ENCODE measurements at places on chromosomes 2 and 18. TPM values are rescaled to one million over a fixed set of nuclear protein-coding genes. Genes with fewer than 3 reads are reported as not detected.

Gene SLC4A3
- total RNA-seq = 456 TPM

GRCh38 chr2:45941531-45942236 is 290.2 kb downstream of the PRKCE start:
- DNase-seq = no peak

Gene ZNF521
- total RNA-seq = 28.8 TPM

DNA sequence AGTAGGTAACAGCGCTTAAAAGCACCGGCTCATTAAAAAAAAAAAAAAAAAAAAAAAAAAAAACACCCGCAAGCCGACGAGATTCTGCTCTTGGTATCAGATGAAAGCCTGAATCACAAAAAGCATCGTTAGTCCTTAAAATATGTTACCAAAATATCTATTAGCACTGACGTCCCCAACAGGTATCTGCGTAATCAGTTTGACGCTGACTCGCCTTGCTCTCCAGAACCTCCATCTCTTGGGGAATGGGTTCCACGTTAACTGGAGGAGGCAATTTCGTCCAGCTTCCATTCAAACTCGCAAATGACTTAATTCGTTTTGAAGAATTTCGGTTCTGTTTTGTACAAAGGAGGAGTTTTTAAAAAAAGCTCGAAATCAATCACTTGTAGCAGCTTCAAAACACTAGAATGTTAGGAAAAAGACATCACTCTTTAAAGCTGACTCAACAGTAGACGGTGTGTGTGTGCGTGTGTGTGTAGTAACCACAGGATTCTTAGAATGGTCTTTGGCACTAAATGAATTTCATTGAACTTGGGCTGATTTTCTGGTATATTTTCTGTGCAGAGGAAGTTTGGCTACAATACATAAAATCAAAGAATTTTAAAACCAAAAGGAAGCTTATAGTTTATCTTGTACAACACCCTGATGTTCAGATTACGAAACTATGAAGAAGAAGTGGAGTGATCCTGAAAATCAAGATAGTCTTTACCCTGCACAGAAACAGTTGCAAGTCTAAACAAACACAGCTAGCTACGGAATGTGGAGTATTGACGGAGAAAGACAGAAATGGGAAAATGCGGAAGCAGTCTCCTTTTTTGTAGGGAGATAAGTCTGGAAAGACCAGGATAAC is 1.1 kb upstream of the PGAP1 start:
- DNase-seq = no peak

DNA sequence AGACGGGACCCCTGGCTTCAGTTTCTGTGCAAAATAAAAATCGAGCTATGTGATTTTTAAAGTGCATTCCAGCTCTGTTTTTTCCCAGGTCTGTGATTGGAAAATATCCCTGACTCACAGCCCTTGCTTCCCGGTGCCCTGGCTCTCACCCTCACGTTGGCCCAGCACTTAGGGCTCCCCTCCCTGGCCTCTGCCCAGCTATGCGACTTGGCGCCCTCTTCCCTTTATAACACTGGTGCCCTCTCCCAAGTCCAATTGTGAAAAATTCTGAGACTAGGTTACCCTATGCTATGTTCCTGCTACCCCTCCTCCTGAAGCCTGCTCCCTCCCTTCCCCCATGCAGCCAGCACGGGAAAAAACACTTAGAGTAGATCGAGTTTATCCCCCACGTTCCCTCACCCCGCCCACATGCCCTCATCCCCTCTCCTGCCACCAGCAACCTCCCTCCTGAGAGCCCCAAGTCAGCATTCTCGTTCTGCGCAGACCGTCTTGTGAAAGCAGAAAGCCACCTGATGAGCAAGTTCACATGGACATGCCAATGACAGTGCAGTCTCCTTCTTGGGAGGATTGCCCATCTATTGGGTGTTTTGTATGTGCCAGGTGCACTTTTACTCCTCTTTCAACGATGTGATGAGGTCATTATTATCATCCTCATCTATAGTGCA is 228.8 kb downstream of the VAPA start:
- DNase-seq = peak; percentile 63

Gene TMEM18
- total RNA-seq = 9.4 TPM

Gene SLC40A1
- 57.5 TPM for total RNA-seq

DNA sequence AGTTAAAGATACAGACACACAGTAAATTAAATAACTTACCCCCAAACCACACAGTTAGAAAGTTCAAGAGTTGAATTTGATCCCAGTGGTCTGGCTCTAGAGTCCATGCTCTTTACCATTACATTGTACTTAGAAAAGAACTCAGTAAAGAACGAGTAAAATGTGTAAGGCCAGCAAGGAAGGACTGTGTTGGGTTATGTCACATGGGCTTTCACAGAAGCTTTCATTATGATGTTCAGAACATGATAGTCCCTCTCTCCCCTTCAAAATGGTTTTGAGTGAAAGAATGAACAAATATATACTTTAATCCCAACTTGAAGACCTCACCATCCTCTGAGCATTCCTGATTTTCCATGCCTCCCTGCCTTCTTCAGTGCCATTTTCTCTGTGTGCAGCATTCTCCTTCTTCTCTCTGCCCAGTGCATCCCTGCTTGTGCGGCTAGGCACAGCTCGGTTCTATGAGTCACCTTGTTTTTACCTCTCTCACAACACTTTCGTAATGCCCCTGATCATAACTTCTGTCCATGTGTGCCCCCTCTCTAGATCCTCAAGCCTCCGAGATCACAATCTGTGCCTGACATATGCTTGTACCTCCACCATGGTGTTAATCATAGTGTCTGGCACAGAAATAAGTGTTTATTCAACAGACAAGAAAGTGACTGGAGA is 22.0 kb downstream of the RASGRP3 start:
- no peak for DNase-seq

DNA sequence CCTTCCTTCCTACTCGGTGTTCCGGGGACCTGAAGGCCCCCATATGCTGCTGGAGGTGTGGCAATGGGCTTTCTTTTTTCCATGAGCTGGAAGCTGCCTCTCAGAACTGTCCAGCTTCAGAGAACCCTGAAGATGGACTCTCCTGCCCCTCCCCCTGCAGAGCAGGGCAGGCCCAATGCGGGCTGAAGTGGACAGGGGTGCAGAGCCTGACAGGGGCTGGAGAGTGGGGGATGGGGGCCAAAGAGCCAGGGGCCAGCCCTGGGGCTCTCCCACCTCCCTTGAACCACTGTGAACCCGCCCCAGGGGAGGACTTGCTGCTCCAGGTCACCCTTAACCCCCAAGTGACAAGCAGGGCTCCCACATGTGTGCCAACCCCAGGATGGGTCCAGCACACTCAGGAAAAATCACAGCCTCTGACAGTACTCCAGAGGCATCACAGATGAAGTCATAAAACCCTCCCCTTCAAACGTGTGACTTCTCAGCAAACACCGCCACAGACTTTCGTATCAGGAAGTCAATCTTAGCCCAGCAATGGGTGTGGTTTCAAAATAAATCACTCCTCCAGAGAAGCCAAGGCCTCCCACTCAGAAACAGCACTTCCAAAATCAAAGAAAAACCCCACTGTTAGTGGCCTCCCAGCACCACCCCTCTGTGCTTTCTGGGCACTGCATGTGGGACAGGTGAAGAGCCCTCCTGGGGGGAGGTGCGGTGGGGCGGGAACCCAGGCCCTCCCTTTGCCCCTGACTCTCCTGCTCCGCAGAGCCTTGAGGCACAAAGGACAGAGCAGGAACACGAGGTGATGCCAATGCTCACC is 135.8 kb downstream of the HDAC4 start:
- no peak for DNase-seq

- DNase-seq = peak; percentile 83
Observed at GRCh38 chr2:71000780-71001591, 6.3 kb upstream of the TEX261 start.

Gene CDH19
- total RNA-seq = 12.1 TPM

GRCh38 chr18:58903533-58903932 is 38.9 kb downstream of the ZNF532 start:
- DNase-seq = no peak

Gene UGT1A4
- not detected for total RNA-seq

DNA sequence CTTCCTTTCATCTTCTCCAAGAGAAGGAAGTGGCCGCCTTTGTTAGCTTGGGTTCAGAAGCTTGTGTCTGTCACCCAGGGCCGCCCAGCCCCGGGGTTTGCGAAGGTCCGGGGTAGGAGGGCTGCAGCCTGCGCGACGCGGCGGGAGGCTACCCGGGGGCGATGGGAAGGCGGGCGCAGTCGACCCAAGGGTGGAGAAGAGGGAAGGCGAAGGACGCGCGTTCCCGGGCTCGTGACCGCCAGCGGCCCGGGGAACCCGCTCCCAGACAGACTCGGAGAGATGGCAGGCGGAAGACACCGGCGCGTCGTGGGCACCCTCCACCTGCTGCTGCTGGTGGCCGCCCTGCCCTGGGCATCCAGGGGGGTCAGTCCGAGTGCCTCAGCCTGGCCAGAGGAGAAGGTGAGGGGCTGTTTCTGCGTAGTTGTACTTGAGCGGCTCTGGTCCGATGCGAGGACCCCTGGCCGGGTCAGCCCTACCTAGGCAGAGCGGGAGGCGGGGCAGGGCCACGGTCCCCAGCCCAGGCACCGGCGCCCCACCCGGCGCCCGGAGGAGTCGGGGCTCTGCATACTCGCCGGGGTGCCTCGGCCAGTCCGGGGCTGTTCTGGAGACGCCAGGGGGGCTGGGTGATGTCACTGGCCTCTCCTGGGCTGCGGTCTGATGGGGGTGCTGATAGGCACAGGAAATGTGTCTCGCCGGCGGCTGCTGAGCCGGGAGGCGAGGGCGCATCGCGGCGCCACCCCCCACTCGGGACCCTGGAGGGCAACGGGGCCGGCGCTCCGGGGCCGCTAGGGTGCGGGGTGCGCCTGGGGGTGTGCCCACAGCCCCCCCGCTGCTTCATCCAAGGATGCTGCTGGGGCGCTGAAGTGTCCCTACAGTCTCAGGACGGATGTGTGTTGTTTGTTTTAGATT is at the start of gene QPCT:
Gene QPCT, plus strand, starts transcription at position 178 of the 909 bp plus-strand sequence. Its CDS starts 102 bp downstream, at position 280.
- DNase-seq = peak; percentile 62

Gene TMEM37
- total RNA-seq = 2.9 TPM

Gene SLC19A3
- 1.2 TPM for total RNA-seq

DNA sequence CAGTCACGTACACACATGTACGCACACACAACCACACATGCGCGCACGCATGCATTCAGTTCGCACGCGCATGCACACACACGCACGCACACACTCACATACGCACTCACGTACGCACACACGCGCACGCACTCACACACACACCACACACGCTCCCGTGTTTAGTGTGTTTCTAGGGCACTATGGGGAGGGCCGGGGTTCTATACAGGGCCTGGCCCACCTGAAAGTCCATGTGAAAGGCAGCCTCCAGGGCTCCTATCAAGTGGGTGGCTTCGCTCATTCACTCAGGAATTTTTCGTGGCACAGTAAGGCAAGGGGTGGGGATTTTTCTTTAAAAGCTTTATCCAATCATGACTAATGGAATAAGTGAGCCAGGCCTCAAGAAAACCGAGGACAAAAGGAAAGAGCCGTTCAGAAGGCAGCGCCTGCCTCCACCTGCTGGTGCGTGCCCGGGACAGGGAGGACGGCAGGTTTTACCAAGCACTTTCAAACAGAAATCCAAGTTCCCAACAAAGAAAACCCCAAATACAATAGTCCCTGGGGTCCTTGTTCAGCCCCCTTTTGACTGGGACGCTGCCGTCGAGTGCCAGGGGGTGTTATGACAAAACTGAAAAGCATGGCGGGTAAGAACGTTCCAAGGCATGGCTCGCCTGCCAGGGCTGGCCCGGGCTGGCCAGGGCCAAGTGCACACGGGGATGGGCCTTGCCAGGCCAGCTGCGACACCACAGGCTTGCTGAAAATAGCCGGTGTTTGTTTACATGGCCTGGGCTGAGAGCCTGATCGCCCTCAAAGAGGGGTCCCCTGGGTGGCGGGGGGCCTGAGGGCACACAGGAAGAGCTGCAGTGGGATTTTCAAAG is 110.0 kb downstream of the HDAC4 start:
- DNase-seq = peak; percentile 82

Gene CACNB4
- 0.32 TPM for total RNA-seq

DNA sequence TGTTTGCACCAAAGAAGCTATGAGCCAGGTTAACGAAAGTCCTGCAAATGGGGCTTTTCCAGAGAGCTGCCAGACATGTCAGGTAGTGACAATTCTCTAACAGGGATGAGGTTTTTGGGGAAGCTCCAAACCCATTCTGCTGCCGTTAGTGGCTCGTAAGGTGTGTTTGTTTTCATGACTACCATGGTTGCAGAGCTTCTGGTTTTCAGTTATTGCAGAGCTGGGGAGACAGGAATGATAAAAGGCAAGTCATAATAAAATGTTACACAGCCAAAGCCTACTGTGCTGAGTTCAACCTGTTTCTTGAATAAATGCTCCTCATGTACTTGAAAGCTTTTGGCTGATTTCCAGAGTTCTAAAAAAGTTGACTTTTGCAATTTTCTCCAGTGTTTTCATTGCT is 209.2 kb upstream of the STK17B start:
- DNase-seq = no peak

- peak; percentile 56 for DNase-seq
Observed at GRCh38 chr2:55490554-55490953, 29.0 kb upstream of the CFAP36 start.

GRCh38 chr18:45828917-45829811 is 3.7 kb downstream of the SIGLEC15 start:
- no peak for DNase-seq

- DNase-seq = no peak
Observed at GRCh38 chr18:3014503-3015203, 1.7 kb upstream of the LPIN2 start.

Measured in left ventricle myocardium superior (tissue), 1 donor.